ENCODE measurements at places on chromosomes 5 and 9.

- DNase-seq: no peak
Measured at GRCh38 chr9:137575364-137575715, 3.4 kb downstream of the DPH7 start.

DNA sequence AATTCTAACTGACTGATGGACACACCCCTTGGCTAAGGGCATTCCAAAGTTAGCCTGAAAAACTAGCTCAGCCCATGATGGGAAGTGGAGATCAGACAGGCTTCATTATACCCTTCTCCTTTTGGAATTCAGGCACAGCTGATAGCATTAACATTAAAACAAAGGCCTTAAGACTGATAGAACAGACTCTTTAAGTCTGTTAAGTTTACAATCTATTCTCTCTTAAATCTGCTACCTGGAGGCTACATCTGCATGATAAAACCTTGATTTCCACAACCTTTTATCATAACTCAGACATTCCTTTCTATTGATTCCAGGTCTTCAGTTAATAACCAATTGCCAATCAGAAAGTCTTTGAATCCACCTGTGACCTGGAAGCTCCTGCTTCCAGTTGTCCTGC is 281.4 kb downstream of the TUSC1 start:
- no peak for DNase-seq

- no peak for DNase-seq
Measured at GRCh38 chr5:151295138-151295537, 8.4 kb downstream of the SLC36A3 start.

DNA sequence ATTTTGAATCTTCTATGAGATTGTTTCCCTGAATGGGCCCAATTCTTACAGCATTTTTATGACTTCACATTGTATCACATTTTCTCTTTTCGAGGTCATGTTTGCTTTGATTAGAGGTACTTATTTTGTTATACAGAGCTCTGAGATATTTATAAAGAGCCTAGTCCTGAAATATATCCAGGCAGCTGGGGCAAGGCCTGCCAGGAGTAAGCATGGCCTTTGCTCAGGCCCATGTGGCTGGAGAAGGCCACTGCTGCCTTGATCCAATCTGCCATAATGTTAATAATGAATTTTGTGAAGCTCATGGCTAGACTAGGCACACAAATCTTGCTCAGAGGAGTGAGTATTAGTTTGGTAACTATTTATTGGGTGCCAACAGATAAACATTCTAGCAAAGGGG is 96.0 kb downstream of the TARS1 start:
- no peak for DNase-seq

DNA sequence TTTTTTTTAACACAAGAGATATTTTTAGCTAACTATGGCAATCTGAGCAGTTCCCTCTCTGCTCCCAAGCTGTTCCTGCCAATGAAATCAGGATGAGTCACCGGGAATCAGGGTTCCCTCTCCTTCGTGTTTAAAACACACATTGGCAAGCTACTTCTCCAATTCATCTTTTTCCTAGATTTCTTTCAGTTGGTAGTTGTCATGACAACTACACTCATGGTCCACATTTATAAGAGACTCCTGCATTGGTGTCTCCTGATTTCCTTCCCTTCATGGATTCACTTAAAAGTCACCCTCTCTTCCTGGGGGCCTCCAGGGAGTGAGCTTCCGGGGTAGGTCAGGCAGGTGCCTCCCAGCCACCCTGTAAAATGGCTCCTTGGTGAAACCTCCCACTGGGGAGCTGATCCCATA is 72.3 kb upstream of the NIPAL4 start:
- no peak for DNase-seq

- DNase-seq: no peak
Measured at GRCh38 chr9:127537792-127538191, 74.3 kb upstream of the STXBP1 start.

- DNase-seq: no peak
Measured at GRCh38 chr5:160291467-160291866, 20.9 kb downstream of the CCNJL start.

GRCh38 chr5:180202939-180203573 is 6.0 kb downstream of the RASGEF1C start:
- no peak for DNase-seq

DNA sequence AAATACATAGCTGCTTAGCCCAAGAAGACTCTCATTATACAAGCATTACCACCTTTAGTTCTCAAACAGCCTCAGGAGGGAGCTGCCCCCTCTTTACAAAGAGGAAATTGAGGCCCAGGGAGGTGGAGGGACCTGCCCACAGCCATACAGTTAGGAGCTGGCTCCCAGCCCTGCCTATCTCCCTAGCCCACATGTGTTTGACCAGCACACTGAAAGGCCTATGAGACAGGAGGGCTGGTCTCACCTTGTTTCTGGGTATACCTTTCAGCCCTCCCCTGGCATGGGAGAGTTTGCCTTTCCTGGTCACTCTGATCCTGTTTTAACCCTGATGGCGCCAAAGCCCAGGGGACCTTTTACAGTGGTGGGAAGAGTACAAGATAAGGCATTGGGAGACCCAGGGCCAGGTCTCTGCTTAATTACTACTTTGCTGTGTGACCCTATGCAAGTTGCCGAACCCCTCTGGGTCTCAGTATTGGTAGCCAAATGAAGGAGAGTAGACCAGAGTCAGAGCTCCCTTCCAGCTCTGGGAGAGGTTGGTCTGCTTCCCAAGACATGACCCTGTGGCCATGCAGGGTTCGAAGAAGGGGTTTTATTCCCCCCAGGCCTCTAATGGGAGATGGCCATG is 60.9 kb upstream of the RPL26L1 start:
- no peak for DNase-seq

DNA sequence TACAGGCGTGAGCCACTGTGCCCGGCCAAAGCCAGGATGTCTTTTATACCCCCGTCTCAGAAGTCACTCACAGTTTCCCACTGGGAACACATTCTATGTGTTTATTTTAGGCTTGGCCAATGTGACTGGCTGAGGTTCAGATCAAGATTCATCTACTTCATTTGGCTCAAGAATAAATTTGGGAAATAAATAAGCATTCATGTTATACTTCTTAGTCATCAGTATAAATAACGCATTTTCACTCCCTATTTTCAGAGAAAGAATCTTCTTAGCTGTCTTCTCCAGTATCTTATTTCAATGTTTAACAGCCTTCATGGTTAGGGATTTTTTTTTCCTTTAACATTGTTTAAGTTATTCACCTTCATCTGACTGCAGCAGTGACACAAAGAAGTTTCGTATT is 11.8 kb downstream of the S100Z start:
- no peak for DNase-seq

DNA sequence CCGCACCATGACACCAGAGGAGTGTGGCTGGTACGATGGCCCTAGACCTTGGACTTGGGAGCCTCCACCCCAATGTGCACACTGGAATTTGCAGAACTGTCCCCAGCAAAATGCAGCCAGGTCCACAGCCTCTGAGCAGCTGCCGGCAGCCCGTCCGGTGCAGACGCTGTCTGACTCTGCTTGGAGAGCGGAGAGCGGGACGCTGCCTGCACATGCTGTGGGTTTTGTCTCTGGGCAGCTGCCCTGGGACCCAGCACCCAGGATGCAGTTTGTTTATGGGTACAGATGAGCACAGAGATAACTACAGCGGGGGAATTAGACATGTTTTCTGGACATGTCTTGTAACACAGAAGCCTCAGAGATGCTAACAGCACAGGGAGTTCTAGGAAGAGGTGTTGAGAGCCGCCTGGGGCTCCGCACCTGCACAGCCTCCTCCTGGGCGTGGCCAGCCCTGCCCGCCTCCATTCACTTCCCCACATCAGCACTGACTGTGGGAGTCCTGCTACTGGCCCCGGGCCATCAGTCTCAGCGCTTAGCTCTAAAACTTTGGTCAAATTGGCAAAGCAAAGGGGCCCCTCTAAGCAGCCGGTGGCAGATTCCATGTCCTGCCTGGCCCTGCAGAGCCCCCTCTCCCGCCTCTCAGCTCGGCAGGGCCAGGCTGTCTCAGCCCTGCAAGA is 159.6 kb downstream of the IRX2 start:
- no peak for DNase-seq

DNA sequence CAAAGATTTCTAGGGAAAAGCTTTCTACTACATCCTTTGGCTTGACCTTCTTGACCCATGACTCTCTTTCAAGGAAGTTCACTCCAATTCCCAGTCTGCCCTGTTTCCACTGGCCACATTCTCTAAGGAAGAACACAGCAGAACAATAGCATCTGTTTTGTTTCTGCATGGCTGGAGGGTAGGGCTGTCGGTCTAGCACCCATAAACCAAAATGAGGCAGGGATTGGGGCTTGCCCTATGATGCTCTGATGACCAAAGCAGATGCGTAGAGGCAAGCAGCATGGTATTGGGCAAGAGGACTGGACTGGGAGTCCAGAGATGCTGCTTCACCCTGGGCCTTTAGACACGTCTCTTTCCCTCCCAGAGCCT is 24.1 kb downstream of the GOLGA2 start:
- DNase-seq: no peak

- DNase-seq: no peak
Measured at GRCh38 chr5:132455614-132456115, 34.9 kb downstream of the IRF1 start.

- no peak for DNase-seq
Measured at GRCh38 chr5:151862811-151863472, 61.7 kb downstream of the GLRA1 start.

DNA sequence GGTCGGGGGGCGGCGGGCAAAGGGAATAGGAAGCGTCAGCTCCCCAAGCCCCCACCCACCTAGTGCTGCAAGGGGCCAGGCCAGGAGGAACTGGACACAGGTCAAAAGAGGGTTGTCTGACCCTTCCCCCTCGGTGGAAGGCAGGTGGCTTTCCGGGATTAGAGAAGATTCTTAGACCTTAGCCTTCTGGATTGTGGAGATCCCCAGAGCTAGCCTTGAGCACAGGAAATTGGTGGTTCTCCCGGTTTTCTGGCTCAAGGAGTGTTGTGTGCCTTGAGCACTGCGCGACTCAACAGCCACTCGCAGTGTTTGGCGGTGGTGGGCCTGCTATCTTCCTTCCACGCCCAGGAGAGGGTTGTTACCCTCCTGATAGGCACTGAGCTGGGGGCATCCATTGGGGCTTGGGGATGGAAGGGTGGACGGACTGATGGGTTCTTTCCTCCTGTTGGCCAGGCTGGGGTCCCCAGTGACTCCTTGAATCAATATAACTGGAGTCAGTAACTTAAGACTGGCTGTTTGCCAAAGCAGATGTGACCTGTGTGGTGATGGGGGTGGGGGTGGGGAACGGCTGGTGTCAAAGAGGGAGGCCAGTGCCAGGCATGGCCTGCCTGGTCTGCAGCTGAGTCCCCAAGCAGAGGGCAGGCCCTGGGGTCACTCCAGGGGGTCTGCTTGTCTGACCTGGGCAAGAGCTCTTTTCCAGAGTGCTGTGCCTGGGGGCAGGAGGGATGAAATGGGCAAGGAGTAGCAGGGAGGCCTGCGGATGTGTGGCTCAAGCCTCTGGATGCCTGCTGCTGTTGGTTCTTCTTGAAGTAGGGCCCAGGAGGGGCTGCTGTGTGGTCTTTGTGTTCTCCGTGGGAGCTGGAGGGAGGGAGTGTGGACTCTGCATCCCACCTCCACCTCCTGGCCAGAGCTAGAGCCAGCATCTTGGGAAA is 2.1 kb downstream of the FGF18 start:
- DNase-seq: no peak

DNA sequence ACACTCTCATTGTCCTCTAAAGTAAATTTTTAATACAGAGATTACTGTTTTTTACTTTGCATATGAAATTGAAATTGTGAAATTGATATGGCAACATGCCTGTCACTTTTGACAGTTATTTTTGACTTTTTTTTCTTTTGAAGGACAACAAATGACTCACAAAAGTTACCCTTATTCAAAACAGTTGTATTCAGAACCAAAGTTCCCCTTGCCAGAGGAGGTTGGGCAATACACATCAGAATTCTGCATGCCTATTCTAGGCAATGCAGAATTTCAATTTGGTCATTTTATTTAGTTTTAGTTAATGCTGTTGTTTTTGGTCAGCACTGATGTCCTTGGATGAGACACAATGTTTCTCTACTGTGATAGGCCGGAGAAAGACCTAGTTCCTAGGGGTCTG is 299.1 kb upstream of the PRR16 start:
- DNase-seq: no peak

DNA sequence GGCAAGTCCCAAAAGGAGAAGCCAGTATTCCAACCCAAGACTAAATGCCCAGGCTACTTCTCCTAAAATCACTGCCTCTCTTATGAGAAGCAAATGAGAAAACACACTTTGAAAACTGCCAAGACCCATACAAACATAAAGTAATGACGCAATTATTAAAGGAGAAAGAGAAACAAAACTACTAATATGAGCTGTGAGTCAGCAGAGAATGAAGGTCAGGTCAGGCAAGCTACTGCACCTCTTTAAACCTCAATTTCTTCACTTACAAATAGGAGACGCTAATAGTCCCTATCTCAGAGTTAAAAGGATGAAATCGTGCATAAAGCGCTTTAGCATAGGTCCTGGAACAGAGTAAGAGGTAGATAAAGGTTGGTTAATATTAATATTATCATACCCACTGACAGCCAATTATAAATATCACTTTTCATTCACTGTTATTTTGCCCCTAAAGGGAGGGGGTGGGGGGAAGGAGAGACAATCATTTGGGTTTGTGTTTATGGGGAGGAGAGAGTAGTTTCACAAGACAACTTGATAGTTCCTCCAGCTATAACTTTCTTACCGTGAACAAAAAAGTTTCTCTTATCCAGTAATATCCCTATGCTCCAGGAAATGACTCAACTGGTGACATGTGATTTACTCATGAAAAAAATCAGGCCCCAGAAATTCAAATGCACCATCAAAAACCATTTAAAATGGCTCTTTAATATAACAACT is 3.6 kb downstream of the PSMB7 start:
- no peak for DNase-seq

GRCh38 chr9:129182625-129183494 is 4.8 kb upstream of the IER5L start:
- no peak for DNase-seq

GRCh38 chr5:147177125-147177840 is 57.5 kb upstream of the STK32A start:
- no peak for DNase-seq

All from stimulated activated CD4-positive, alpha-beta T cell treated with anti-CD3 and anti-CD28 coated beads, Interleukin-15, amount 100 ng/mL, for 1 hour (primary cell).